SJCRH30 (cell line): ENCODE measurements at places on chromosomes 2 and 18. TPM values are rescaled to one million over a fixed set of nuclear protein-coding genes. Genes with fewer than 3 reads are reported as not detected.

DNA sequence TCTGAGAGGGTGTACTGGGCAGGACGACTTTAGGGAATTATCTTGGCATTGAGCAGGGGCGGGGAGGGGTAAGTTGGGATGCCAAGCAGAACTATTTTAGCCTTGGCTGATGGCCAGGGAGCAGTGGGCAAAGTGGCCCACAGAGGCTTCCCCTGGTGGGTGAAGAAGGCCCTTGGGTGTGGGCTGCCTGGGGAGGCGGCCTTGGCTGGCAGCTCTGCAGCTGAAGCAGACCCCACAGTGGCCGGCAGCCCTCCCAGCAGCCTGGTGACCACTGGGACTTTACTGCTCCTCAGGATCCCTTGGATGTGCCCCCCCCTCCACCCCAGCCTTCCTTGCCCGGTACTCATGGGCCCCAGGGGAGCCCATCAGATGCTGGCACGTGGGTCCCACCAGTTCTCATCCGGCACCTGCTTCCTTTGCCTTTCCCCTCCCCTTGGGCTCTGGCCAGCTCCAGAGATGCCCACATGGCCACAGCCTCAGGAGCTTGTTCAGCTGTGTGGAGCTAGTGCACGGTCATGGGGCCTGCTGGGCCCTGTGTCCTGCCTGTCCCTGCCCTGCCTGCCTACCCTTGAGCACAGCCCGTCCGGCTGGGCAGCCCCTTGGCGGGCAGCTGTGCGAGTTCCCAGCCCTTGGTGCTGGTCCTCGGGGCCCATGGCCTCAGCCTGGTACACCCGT is 122.1 kb upstream of the HS6ST1 start:
- no peak for DNase-seq

DNA sequence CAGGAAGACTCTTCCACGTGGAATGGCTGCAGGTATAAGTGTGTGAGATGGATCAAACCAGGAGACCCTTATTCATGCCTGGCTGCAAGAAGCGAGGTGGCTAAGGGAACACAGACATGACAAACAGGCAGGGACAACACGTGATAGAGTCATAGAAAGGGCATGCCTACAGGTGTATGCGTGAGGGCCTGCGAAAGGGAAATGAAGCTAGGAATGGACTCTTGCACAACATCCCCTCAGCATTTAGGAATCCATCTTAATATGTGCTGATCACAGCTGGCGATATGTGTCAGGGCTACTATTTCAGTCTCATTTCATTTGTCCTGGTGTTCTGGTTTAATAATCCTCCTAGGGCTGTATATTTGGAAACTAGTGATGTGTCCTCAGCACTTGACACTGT is 291.2 kb downstream of the MYT1L start:
- DNase-seq, result no peak

STPG4 gene
- 0.14 and 0.33 TPM in 2 replicates for total RNA-seq

- DNase-seq, result peak; percentile 97
Observed at GRCh38 chr18:25737710-25738311, 352.6 kb downstream of the SS18 start.
